ENCODE measurements at places on chromosomes 7 and 10.

DNA sequence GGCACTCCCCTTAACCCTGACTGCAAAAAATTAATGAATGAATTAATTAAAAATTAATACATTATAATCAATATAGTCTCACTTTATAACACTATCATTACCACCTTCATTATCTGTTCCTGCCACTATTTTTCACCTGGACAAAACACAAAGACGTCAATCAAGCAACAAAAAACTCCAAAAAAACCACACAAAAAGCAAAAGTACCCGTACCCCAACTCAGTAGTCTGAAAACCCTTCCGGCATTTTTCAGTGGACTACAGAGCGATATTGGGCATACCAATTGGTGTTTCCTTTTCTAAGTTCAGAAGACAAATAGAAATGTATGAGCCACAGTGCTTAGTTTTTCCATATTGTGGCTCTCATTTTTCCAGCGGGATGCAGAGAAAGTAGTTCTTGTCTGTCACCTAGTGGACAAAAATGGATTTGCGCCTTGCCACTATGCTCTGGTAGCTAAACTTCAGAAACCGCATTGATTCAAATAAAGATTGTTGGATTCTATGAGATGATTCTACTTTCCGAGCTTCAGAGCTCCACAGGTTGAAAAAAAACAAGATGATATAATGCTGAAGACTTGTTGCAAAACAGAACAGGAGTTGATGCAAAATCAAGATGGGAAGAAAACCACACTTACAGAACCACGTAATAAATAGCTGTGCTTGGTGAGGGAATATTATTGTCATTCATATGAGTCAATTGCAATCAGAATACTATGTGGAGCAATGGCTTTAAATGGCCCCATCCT lies 50.6 kb upstream of the ITGB1 start:
- peak; percentile 63 for ATAC-seq

DNA sequence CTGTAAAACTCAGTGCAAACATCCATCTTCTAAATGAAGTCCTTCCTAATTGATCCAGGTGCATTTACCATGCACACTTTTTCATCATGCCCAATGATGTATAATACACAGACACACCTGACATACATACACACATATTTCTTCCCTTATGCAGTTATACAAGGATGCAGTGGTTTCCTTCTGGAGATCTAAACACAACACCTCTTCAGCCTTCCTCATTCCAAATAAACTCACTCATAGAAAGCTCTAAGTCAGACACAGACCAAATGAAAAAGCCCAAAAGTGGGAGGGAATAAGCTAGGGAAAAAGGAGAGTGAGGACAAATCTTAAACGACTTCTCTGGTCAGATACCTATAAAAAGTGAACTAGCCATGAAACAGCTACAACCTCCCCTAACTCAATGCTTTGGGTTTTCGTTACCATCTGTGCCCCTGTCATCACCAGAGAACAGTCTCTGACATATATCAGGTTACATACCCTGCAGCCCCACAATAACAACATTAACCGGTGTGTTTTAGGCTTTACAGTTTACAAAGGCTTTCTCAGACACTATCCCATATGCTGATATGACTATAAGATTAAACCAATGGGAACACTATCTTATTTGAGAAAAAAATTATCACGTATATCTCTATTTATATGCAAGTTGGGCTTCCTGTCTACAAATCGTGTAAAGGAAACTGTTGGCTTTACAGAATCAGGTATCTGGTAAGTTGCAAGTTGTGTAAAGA lies 675.2 kb downstream of the PHTF2 start:
- ATAC-seq = no peak

DNA sequence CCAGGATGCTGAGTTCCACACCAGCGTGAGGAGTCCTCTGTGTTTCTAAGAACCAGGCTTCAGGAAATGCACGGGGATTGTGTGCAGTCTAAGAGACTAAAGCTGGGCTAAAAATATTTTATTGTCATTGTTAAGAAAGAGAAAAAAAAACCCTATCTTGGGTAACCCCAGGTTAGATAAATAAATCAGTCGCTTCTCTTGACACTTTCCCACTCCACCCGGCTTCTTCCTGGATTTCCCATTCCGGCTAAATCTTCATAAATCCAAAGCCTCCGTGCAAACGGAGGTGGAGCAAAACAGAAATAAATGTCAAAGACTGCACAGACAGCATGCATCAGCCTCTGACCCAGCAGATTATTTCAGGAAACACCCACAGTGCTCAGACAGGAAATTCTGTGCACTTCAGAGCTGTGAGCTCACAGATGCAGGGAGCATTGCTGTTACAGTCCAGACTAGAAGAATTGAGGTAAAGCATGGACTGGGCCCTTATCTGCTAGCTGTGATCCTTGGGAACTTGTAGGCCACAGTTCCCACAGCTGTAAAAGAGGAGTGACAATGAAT lies 44.8 kb upstream of the GRID1 start:
- ATAC-seq = peak; percentile 74

GRCh38 chr10:118948786-118949185 lies 80.7 kb upstream of the NANOS1 start:
- no peak for ATAC-seq

GRCh38 chr7:39882148-39882784 lies 67.8 kb upstream of the CDK13 start:
- no peak for ATAC-seq

DNA sequence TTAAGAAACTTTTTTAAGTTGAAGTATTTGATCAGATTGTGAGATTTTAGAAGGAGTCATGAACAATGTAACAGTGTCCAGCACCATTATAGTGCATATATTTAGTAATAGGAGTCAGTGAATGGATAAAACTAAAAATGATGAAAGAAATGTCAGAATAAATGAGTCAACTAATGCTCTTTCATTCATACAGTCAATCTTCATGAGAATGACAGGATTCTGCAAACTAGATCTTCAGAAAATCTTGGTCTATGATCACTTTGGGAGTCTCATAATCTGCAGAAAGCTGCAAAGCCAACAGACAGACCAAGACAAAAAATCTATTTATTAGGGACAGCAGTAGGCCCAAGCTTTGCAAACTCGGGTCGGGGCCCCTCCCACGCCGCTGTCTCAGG lies 710 bp downstream of the RNLS start:
- ATAC-seq = peak; percentile 2

GRCh38 chr10:111086574-111086973 lies 9.7 kb downstream of the ADRA2A start:
- ATAC-seq = no peak

- ATAC-seq = no peak
Observed at GRCh38 chr10:113027574-113028455, 77.8 kb downstream of the TCF7L2 start.

DNA sequence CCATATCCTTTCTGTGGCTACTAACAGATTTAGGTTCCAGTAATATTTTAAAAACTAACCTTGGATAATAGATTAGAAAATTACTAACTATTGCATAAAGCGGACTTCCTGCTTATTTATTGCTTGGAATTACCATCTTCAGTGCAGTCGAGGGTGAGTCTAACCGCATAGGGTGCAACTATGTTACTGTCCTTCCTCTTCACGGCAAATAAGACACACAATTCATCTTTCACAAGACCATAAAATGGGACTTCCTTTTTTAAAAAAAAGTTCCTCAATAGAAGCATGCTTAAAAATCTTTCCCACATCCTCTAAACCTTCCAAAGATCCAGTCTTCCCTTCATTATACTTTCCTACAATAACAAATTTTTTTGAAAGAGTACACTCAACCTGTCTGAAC lies 2.1 kb downstream of the SLC25A40 start:
- ATAC-seq = no peak

- peak; percentile 22 for ATAC-seq
Observed at GRCh38 chr10:61964949-61965702, 63.6 kb downstream of the ARID5B start.

DNA sequence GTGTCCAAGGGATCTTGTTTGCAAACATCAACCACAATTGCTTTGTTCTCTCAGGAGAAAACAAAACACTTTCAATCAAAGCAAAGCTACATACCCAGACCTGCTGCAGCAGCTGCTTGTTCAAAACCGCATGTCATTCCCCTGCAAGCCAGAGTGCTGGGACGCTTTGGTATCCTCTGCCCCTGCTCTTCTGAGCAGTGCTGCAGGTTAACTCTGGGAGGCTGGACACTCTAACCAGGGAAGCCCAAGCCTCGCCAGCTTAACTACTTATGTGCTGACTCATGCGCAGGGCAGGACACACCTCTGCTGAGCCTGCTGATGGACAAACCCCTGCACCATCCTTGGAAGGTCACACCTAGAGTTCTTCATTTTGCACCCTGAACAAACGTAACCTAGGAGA lies 28.2 kb upstream of the ASAH2 start:
- no peak for ATAC-seq

DNA sequence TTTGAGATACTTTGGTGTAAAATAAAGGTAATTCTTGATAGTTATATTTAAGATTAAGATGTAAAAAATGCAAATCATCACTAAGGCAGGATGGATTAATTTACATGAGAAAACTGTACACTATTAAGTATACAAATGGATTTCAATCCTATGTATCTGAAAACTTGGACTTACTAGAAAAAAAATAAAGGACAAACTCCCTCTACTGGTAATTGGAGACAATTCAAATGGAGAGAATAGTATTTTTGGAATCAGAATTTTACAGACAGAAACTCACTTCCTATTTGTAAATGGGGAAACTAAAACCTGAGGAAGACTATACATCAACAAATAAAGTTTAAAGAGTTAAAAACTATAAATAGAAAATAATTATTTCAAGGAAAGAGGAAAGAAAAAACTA lies 62.6 kb downstream of the CUL2 start:
- ATAC-seq = no peak

DNA sequence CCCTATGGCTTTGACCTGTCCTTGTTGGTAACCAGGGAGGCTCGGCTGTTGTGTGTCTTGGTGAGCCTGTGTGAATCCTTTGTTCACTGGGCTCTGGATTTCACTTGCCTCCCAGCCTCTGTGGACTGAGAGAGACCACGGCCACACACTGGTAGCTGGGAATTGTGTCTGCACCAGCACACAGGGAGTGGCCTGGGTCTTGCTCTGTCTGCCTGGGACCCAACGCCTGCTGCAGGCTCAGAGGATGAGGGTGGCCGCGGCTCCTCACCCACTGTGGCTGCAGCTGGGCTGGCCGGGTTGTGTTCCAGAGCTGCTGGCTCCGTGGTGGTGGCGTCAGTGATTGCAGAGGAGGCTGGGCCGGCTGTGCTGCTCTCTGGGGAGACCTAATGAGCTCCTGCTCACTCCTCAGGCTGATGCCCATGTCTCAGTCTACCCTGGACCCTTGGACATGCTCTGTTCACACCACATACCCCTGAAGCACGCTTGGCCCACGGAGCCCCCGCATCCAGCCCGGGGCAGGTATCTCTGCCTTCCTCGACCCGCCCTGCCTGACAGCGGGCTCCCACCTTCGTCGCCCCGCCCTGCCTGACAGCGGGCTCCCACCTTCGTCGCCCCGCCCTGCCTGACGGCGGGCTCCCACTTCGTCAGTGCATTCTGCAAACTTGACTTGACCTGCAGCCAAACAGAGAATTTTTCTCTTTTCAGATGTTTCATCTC lies 328.5 kb downstream of the ADARB2 start:
- no peak for ATAC-seq

DNA sequence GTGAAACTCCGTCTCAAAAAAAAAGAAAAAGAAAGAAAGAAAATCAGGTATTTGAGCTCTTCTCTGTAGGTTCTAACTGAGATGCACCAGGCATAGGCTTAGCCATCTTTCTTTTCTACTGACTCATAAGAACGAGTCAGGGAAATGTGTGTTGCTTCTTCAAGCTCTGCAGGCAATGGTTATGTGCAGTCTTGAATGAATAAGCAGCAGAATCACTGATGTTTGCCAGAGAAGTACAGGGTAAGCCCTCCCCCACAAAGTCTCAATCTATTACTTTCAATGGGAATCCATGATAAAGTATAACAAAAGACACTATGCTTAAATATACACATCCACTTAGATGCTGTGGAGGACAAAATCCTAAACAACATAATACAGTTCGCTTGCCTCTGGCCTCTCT lies 239.2 kb downstream of the PARD3 start:
- ATAC-seq = no peak

DNA sequence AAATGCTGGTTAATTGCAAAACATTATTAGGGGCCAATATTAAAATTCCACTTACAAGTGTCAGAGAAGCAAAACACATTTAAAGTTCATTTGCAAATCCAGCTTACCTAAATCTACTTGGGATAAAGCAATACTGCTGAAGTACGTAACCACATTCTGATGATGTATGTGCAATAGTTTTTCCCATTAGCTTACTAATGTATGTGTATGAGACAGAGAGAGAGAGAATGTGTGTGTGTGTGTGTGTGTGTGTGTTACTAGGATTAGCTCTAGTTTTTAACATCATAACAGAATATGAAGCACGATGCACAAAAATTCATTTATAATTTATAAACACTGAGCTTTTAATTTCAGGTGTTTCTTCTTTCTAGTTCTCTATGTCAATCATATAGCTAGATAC lies 1074.2 kb upstream of the C7orf33 start:
- ATAC-seq = no peak

- ATAC-seq = no peak
Observed at GRCh38 chr7:42972699-42973500, 40.7 kb downstream of the MRPL32 start.
